Spinal cord (tissue), 10 donors: ENCODE measurements at places on chromosomes 16 and 17.

GRCh38 chr17:3724378-3725077, 825 bp downstream of the HASPIN start:
- DNase-seq: no peak

DNA sequence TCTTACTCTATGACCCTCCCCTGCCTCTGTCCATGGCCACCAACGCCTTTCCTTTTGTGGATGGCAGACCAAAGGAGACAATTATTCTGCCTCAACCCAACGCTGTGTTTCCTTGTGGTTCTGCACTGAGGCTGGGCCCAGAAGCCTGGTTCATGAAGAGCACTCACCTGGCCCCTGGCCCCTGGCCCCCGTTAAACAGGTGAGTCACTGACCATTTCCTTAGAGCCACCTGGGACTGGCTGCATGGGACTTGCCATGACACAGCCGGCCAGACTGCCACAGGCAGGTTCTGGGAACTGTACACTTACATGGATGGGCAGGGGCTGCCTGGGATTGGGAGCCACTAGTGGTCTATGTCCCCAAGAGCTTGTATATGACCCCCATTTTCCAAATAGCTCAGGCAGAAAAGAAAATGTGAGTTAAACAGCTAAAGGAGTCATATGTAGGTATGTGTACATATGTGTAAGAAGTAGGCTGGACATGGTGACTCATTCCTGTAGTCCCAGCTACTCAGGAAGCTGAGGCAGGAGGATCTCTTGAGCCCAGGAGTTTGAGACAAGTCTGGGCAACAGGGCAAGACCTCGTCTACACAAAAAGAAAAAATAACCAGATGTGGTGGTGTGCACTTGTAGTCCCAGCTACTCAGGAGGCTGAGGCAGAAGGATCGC, 181.9 kb upstream of the CACNG5 start:
- no peak for DNase-seq

DNA sequence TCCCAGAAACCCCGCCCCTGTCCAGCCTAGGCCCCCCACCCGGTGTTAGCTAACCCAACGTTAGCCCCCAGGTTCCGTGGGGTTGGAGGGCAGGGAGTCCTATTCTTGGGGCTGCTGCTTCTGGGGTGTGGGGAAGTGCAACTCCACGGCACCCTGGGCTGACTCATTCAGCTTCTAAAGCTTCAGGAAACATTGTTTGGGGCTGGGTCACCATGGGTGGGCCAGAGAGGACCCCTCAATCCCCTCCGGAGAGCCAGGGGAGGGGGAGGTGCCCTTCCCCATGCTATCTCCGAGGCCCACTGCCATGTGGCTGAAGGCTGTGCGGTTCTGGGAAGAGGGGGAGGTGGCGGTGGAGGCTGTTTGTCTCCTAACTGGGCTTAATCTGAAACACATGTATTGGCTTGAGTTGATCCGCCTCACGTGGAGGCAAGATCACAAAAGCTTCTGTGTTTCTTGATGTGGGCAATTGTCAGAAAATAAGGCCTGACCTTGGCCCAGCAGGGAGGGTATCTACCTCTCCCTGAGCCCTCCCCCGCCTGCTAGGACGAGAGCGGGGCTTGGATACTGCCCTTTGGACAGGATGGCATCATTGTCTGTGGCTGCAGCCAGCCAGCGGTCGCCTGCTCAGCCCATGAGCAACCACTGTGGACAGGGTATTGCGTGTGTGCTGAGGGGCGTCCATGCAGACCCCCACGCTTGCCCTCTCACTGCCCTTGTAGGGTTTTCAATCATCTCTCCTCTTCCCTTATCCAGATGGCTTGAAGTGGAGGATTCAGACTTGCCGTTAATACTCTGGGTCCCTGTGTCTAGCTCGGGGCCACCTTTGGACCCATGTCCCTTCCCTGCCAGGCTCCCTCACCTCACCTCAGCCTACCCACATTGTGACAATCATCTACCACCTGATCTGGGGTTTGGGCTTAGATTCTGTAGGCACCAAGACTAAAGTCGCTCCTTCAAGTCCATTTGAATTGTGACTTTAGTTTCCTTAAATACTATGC, 1.3 kb downstream of the SERPINF1 start:
- no peak for DNase-seq

- no peak for DNase-seq
These were observed 128.9 kb upstream of the PMFBP1 start for GRCh38 chr16:72300892-72301291.

DNA sequence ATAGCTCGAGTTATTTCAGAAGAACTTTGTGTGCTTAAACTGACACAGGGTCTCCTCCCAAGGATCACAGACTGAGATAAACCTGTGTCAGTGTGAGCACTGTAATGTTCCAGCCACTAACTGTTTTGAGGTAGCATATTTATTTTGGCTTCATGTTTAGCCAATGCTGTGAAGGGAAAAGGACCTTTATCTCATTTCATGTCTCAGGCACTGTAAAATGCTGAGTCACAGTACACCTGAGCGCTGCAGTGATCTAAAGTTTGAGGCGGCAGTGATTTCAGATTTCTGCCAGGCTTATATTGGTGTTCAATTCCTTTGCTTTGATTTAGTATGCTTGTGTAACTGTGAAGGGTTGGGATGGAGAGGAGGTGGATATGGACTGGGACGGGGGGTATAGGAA, 3.1 kb upstream of the DNAJA2 start:
- DNase-seq: no peak

DNA sequence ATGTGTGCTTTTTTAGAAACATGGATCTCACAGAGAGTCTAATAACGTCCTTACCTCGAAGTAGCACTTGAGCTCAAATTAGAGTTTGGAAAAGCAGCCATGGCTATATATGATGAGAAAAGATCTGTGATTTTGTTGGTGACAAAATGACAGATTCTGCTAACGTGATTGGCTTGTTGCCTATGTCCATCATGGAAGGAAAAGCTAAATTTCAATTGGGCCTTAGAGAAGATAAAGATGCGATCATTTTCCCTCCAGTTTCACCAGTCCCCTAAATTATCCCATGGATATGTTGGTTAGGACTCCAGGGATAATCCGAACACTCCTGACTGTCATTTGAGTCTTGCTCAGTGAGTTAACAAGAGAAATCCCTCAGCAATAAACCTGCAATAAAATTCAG, 175.8 kb downstream of the C16orf95 start:
- DNase-seq: no peak

DNA sequence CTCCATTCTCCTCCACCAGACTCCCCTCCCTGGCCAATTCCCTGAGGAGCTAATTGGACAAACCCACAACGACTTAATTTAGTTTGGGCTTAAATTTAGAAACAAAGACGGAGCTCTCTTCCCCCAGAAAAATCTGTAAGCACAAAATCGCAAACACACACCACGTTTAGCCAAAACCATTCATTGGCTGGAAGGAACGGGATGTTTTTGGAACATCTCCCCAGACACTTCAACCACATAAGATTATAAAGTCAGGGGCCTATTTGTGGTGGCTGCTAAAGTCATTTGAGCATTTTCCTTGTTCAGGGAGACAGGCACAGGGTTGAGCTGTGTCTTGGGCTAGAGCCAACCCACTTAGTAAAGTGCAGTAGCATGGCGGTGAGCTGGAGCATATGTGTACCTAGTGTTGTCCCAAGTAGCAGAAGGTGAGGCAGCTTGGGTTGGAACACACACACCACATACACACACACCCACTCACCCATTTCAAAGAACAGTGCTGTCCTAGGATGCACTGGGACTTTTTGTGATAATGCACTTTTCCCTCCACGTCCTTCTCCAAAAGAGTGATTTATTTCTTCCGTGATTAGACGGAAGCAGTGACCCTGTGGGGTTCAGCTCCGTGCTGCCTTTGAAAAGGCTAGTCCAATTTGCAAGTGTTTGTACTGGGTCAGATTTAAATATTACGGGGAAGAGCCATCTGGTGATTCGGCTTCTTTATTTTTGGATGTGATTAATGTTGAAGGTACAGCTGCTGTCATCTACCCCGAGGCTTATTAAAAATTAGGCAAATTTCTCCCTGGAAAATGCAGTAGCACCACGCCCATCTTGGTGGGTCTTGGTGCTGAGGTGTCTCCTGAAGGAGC, 32.2 kb downstream of the ELAC2 start:
- no peak for DNase-seq

DNA sequence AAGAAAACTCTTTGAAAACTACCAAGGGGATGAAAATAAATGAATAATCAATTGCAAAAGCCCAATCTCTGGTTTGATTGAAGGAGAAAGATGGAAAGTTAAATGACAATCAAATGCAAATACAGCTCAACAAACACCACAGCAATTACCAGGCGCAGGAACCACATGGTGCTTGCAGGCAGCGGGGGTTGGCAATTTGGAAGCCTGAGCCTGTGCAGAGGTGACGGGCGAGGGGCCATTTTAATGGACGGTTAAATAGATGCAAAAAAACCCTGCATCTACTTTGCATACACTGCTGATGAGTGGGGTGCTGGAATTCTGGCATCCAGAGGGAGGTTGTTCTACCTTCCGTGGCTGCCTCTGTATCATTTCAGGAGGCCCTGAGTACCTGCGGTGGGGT, 4.8 kb upstream of the SEZ6 start:
- no peak for DNase-seq

GRCh38 chr17:77118251-77118928, 22.4 kb upstream of the SEC14L1 start:
- no peak for DNase-seq

DNA sequence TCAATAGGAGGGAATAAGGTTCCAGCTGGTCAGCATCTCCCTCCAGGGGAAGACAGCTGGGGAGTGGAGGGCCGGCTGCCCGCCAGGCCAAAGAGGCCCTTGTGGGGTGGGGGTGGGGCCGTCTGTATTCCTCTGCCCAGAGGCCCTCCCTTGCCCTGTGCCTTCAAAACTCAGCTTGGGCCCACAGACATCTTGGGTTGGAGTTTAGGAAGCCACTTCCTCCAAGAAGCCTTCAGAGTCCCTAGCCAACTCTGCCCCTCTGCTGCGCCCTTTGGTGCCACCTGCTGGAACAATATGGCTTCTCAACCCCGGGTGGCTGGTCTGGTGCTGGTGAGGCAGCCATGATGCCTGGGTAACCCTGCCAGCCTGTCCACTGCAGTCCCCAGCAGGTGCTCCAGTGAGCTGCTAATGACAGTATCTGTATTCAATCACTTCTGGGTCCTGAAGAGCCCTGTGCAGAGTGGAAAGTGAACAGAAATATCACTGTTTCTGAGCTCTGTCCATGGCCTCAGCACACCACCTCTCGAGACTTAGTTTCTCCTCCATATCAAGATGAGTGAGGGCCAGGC, 16.7 kb downstream of the HSD11B2 start:
- DNase-seq: no peak

DNA sequence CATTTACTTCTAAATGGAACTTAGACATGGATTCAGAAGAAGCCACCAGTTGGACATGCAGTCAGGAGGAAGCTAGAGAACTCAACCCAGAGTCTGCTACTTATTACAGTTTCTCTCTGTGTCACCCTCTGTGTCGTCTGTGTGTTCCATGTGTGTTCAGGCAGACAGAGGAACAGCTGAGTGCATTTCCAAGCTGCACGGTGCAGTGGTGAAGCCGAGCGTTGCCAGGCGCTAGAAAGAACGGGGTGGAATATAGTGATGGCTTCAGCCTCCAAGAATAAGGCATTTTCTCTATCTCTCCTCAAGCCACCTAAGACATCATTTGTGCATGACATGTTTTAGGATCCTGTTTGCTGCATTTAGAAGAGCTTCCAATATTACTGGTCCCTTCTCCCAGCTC, 101.1 kb upstream of the CCL2 start:
- no peak for DNase-seq

DNA sequence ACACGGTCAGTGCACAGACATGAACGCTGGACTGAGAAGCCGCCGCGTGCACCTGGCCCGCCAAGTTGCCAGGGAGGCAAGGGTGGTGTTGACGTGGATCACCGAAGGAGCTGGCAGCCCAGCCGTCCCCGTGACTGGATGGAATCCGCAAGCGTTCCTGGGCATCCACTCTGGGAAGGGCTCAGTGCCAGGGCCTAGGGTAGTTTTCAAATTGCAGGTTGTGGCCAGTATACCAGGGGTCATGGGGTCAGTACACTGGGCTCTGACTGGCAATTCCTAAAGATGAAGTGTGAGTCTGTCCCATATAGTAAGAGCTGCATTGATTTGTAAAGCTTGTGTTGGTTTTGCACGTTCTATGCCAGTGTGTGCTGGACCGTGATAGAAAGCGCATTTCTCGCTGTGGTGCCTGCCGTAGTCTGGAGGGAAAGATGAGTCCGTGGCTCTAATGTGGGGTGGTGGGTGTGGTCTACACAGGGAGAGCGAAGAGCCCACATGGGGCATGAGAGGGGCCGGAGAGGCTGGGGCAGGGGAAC, 21.1 kb upstream of the METRNL start:
- no peak for DNase-seq

DNA sequence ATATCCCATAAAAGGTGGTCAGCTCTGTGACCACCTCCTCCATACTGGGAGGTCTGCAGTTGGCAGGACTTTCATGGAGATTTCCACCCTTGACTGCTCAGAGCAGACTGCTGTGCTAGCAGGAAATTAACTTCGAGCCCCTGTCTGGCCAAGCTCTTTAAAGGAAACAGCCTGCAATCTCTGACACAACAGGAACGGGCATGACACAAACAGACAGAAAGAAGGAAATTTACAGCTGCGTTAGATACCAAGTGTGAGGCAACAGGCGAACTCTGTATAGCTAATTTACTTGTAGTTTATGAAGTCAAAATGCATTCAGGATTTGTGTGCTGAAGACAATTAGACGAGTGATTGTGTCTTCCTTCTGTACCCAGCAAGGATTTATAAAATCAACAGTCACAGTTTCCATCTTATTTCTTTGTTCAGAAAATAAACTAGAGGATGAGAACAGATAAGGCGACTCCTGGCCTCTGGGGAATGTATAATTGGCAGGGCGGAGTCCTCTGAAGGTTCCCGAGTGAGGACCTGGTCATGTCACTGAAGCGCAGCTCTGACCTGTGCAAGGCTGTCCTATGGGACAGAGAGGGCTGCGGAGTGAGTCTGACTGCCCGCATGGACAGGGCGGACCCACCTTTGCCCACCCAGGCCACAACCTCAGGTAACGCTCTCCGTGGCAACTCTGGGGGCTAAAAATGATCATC, 16.1 kb downstream of the WIPI1 start:
- DNase-seq: peak; percentile 12

- no peak for DNase-seq
These were observed 10.1 kb downstream of the KRT39 start for GRCh38 chr17:40956401-40957254.

DNA sequence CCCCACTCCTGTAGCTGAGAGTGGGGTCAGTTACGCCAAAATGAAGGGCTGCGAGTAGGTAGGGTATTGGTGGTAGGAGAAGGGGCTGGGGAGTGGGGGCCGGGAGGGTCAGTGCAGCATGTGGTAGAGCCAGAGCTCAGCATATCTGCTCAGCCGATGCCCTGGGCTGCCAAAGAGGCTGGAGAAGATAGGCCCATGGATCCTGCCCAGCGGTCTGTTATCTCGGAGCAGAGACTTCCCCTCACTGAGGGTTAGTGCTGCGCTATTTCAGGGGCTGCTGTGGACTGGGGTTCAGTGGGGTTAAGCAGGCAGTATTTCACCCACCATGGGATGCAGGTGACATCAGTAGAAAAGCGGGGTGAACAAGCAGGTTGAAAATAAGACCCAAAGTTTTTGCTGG, 19.7 kb downstream of the RHBDL3 start:
- no peak for DNase-seq

DNA sequence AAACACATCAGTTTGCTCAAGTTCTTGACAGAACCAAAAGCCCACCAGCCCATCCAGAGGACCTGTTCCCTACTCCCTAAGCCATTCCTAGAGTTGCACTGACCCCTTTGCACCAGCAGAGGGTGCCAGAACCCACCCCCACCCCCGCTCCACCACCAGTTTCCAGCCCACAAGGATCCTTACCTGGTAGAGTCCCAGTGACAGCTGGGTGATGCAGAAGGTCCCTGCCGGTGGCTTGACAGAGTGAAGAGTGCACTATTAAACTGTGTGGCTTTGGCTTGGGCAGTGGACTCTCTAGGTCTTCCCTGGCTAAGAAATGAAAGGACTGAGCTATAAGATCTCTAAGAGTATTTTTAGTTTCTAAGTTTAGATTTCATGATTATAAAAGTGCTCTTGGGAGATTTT, 73.3 kb upstream of the MTMR4 start:
- DNase-seq: peak; percentile 13
